ENCODE measurements at places on chromosomes 16 and 17.

DNA sequence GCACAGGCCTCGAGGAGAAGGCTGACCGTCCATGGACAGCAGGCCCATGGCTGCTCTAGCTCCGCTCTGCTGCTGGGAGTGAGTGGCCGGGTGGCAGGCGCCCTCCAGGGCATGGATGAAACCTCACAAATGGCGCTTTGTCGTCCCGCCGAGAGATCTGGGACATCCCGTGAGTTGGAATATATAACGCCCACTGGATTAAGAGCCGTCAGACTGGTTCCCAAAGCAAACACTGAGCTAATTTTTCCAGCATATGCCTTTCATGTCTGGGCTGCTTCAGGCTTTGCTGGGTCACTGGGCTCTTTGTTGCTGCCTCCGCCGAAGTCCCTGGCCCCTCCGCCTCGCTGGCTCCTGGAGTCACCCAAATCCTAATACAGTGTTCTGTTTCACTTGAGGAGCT is 266.3 kb downstream of the FOXL1 start:
- no peak for DNase-seq

GRCh38 chr17:78722246-78722761 is 59.8 kb downstream of the CYTH1 start:
- DNase-seq, result no peak

GRCh38 chr16:10338426-10338825 is 47.4 kb upstream of the ATF7IP2 start:
- no peak for DNase-seq

DNA sequence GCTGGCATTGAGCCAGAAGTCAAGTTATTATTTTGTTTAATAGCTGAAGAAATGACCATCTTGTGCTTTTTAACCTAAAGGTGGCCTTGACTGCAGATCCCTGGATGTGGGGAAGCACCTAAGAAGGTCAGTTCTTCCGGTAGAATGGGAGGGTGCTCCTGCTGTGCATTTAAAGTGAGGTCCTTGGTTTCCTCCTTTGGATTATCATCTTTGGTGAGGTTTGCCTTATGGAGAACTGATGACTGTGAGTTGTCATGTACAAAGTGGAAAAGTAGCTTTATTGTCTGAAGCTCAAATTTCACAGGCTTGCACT is 66.5 kb downstream of the PCTP start:
- DNase-seq, result no peak

- DNase-seq, result no peak
These were observed 59.5 kb upstream of the IRX3 start for GRCh38 chr16:54346041-54346440.

DNA sequence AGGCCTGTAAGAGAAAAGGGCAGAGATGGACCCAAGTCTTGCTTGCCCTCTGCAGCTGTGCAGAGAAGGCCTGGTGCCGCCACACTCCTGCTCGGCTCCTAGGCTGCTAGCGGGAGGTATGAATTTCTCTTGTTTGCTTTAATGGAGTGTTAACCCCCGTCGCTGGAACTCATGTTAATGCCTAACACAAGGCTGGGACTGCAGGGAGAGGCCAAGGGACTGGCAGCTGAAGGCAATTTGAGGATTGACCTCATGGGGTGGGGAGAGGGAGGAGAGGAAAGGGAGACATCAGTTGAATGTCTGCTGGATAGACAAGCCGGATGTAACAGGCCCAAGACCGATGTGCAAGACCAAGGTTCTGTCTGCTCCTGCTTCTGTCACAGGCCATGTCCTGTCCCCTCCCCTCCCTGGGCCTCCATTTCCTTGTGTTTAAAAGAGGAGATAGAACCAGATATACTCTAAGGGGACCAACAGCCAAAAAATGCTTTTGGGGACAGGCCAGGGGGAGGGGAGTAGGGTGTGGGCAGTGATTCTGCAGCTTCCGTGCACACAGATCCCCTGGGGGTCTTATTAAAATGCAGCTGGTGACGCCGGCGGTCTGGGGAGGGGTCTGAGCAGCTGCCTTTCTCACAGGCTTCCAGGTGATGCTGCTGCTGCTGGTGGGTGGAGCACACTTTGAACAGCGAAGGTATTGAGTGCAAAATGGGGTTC is 46.7 kb upstream of the TBX2 start:
- DNase-seq, result no peak

Measured in inflammatory macrophage (primary cell).